Left forelimb (tissue), 1 donor: ENCODE measurements at places on chromosomes 7 and 10.

GRCh38 chr7:46515844-46516590 is 594.9 kb upstream of the IGFBP3 start:
- DNase-seq: no peak

- no peak for DNase-seq
Measured at GRCh38 chr7:12550956-12551355, 19.6 kb upstream of the SCIN start.

DNA sequence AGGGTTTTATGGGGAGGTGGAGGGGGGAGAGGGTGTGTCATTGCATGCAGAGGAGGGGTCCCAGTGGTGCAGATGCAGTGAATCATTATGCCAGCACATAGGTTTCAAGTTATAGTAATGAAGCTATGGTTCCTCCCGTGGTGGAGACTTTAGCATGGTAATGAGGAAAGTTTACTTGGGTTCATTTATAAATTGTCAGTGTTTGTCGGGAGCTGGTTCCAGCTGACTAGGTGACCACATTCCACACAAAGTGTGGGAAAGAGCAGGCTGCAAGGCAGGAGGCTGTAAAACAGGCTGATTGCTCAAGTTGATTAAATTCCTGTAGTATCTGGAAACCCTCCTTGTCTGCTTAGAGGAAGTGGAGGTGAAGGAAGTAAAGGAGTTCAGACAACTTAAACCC is 78.9 kb downstream of the SRI start:
- no peak for DNase-seq

DNA sequence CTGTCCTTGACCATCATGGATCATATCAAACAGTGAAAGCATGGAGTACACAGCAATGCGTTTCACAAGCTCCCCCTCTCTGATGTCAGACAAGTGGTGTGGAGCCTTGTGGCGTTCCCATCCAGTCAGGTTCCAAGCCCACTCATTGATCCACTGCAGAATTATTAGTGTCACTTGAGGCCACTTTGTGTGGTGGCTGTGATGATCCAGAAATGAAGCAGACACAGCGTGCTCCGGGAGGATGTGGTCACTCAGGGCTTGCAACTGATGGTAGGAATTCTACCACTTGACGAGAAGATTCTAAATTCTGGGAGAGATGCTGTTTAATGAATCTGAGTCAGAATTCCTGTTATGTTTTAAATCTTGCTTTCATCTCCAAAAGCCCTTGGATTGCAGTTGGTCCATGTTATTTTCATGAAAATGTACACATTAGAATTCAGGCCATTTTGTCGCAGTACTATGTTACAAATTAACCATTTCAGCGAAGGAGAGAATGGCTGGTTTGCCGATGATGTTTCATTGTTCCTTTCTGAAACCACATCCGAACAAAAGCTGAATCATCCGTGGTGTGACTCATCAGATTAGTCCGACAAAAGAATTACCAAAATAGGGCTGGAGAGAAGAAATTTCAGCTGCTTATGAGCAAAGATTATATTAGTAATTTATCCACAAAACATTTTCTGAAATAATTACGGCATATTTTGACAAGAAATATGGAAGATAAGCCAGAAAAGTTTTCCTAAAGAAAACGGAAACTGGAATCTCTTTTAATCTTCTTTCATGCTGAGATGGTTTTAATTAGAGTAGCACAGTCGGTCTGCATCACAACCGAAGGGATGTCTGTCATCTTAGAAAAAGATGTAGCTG is 48.1 kb downstream of the INSYN2A start:
- DNase-seq: no peak

DNA sequence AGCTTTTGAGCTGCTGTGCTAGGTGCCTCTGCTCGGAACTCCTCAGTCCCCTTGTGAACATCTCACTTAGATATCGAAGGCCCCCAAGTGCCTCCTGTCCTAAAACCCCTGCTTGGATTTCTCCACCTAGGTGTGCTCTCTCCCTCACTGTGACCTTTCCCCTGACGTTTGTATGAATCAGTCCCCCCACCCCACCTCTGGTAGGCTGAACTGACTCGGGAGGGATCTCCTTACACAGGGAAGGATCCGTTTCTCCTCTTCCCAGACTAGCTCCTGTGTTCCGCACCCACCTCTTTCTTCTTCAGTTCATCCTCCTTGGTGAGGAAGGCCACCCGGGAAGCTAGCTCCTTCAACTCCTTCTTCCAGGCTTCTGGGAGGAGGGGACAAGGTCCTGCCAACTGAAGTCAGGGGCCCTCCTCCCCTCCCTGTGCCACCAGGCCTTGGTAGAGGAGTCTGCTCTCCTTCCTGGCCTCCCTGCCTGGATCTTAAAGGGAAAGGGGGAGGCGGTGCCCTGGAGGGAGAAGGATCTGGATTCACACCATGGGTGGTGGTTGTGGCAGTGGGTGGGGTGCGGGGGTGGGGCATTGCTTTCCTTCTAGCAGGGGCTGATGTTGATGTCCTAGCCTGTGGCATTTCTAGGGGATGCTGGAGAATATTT is 6.8 kb downstream of the TBATA start:
- no peak for DNase-seq

DNA sequence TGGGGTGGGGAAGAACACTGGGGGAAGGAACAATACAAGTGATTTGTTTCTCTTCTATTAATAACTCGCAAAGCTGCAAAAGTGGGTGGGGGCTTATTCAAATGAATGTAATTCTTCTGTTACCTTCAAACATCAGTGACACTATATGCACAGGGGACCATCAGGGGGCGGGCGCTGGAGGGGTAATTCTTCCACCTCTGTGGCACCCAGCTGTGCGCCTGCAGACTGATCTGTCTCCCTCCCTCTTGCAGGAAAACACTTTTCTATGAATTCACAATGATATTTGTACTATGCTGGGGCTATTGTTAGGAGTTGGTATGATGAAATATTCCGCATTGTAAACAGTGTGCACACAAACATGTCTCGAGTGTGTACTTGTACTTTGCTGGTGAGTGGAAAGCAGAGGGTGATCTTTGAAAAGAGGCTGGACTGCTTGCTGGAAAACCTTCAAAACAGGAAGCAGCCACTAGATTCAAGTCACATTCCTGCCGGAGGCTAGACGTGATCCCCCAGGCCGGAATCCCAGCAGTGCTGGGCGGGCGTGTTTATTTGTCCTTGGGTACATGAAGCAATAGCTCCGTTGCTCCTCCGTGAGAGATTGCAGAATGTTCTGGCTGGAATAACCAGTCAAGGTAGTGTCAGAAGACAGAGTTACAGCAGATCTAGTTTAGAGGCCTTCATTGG is 15.8 kb upstream of the BNIP3 start:
- no peak for DNase-seq

DNA sequence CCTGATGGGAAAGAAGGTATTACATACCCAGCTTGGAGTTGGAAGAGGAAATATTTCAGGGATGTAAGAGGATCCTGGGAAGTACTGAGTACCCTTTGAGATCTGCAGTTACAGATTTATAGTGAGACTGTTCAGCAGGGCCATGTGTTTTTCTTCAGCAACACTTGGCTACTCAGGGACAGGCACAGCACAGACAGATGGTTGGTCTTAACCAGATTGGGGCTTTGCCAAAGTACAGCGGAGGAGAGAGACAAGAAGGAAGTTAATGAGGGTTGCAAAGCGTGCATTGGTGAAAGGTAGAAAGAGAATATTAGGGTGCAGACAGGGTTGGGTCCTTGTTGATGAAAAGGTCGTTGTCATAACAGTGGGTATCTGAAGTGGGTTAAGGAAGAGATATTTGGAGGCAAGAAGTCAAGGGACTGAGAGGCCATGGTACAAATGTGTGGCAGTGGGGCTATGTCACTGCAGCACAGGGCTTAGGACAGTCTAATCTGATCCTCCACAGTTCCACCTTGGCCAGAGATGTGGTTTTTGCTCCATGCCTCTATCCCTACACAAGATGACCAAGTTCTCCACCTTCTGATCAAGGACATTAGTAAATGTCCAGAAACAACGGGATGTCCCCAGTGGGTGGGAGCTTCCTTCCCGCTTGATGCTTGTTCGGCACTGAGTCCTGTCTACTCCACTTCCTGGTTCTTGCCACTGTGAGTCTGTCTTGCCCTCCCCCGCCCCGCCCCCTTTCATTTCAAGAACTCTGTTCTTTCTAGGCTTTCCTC is 18.9 kb upstream of the DNAJC1 start:
- no peak for DNase-seq

DNA sequence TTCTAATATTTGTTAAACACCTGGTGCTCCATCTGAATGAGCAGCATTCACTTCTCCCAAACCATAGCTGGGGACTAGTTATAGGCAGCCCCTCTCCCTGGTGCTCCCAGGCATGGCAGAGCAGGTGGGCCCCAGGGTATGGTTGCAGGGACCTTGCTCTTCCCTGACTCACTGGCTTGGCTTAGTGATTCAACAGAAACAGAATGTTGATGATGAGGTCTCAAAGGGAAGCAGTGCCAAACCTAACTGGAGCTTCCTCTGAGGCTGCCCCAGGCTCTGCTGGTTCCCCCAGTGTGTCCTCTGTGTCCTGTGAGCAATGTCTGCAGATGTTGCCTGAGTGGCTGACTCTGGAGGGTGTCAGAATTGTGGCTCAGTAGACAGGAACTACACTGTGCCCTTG is 3.7 kb downstream of the GPR26 start:
- no peak for DNase-seq

DNA sequence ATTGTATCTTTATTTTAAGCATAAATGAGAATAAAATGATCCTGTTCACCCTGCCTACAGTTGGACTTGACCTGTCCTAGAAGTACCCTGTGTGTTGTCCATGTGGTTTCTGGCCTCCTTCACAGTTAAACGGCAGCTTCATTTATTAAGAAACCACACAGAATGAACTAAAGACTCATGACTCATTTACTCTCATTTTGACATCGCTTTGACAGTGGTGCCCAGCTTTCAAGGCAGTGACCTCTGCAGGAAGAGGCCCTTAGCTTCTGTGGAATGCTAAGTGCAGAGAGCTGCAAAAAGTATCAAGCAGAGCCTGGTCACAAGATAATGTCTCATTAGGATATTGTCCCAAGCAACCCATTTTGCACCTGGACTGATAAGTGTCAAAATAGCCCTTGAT is 93.4 kb downstream of the AVL9 start:
- no peak for DNase-seq

DNA sequence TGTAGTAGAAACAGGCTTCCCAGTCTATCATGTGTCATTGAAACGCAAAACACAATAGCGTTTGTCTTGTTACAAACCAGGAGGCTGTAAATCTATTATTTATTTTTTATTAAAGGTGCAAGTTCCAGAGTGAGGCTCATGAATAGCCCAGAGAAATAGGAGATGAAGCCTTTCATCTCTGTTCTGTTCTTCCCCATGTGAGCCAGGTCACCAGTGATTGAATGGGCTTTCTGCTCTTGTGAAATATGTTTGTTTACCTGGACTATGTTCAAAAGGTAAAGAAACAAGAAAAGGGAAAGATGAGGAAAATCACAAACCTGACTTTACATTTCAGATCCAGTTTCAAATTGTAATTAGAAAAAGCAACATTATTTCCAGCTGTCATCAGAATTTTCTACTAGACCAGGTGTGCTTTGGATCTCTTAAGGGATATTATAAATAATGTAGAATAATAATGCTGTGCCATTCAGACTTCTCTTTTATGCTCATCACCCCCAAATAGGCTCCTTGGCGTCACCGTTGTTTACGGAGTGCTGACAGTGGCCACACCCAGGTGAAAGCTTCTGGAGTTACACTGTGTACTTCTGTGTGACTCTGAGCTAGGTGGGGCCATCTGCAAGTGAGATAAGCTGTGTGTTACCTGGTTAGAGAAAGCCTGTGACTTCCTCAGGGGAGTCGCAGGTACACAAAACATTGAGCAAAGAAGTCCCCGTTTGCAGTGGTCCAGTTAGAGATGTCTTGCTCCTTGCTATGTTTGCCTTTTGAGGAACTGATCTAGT is 274.9 kb downstream of the SDK1 start:
- no peak for DNase-seq

DNA sequence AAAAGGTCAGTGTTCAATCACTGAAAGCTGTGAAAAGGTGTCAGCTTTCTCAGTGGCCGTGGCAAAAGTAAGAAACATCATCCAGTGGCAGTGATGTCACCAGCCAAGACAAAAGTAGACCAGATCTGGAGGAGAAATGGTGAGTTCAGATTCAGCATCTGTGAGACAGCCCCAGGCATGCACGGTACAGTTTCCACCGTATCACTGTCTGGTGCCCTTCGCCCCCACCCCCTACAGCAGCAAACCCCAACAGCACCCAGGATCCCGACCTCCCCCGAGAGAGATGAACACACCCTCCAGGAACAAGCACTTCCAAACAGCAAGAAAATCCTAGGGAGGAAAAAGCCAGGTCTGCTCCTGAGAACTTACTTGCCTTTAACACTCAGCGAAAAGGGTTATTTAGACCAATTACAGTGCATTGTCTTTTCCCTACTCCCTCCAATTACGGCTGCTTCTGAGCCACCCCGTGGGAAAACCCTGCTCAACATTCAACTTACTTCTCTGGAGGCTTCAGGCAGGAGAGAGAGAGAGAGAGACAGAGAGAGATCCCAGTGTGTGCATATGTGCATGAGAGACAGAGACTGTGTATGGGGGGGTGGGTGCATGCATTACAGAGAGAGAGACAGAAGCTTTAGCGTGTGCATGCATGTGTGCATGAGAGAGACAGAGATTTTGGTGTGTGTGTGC is 189.6 kb downstream of the GRID1 start:
- DNase-seq: no peak

DNA sequence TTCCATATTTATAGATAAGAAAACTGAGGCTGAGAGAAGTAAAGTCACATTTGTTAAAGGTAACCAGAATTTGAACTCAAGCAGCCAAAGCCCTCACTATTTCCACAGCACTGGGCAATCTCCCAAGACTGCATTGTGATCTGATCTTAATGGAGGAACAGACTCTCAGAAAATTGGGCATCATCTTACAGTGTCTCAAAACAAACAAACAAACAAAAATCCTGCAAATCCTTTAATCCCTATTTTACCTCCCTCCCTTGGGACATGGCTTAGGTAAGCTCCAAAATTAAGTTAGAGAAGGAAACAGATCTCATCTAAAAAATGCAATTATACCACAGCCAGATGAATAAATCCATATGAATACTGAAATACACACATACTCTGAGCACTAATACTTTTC is 57.5 kb downstream of the FHIP2A start:
- DNase-seq: no peak

DNA sequence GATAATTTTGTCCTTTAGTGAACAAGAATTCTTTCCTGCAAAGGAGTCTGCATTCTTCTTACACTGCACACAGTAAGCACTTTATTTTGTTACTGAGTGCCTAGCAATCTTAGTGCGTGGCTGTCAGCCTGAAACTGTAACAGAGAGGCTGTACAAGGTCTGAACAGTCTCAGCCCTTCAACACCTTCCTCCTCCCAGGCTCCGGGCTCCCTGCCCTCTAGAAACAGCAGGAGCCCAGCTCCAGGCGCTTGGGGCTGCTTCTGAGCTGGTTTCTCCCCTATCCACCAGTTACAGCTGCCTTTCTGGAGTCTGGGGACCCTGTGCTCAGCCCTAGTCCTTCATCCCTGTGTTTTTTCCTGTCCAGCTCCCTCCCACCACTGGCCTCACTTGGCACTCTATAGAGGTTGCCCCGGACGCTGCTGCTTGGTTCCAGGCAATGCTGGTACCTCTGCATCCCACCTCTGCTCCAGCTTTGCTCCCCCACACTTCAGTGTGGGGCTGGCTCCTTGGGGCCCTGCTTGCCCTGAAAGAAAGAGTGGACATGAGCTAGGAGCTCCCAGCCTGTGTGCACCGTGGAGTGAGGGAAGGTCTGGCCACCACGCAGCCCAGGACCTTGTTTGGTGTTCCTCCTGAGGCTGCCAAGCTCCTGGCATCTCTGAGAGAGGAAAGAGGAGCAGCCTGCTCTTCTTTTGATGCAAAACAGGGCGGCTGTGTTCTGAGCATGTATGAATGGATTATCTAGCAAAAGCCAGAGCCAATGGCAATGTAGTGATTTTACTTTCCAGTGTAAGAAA is 251.2 kb upstream of the GRB10 start:
- DNase-seq: peak; percentile 45
